GM19239 (cell line): ENCODE measurements at places on chromosomes 2 and 18.

DNA sequence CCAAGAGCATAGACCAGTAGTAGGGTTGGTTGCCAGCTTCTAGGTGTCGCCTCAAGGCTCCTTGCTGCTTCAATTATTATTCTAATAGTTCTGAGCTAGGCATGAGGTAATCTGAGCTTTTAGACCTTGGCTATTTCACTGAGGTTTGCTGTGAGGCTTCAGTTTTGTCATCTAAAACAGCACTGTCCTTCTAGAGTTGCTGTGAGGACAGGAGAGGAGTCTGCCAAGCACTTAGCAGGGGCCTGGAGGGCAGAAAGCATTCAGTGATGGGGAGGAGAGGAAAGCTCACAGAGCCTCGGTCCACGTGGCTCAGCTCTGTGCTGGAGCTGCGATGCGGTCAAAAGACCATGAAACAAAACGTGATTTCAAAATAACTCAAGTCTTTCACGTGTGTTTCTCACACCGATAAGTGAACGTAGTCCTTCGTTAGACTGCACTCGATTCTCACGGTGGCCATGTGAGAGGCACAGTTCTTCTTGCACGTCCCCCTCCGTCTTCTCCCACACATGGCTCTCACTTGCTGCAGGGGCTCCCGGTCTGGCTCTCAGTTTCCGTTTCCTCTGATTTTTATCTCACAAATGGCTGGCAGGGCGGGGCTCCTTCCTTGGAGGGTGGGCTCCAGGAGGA, 113.7 kb downstream of the B3GNT2 start:
- DNase-seq, result no peak

GRCh38 chr2:224171226-224171625, 132.1 kb upstream of the SERPINE2 start:
- DNase-seq, result no peak

DNA sequence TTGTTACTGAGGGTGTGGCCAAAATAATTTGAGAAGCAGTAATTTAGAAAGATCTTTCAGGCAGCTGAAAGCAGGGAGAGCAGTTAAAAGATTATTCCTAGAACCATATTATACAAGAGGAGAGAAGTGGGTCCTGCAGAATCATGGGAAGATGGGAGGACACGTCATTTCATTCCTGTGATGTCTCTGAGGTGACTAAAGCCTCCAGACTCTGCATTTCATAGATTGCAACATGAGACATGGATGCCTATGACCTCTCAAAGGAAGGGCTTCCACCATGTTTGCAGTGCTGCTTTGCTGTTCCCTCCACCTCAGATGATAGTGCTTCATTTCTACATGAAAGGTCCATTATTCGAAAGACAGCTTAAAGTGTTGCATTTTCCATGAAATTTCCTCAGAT, 788.4 kb downstream of the TSN start:
- DNase-seq, result no peak

- peak; percentile 100 for DNase-seq
Observed at GRCh38 chr2:238203094-238203972, at the start of gene ILKAP. Gene ILKAP, minus strand, starts transcription at chr2:238203695. Its CDS starts 142 bp downstream, at chr2:238203553.

DNA sequence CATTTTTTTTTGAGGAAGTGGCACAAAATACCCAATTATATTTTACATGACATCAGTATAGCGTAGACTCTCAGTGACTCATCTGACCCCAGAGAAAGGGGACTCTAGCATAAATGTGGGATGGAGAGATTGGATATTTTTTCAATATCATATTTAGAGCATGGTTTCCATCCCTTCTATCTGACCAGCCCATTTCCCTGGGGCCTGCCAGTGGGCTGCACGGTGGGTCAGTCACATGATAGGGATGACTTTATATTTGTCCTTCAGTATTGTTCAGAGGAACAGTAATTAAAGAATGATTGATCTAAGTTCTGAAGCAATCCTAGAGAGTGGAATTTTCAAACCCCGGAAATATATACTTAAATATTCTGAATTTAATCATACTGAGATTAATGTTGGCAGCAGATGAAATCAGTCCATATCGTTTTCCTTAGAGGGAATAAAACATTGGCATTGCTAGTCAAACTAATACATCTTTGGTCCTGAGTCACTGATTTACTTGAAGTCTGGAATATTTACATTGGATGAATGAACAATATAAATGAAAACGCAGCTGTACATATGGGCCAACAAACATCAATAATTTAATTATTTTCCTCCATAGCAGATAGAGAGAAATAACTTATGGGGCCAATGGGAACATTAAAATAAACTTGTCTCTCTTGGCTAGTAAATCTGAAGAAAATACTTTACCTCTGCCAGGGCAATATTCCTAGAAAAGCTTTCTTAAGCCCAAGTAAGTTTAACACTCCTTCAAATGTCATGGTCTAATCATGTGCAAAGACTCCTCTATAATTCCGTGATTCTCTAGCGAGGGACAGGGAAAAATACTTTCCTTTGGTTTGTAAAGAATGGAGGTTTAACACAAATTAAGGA, 563.6 kb upstream of the PKDCC start:
- no peak for DNase-seq

GRCh38 chr2:170115501-170116229, 62.3 kb upstream of the MYO3B start:
- DNase-seq, result no peak

- DNase-seq, result no peak
Observed at GRCh38 chr18:69383186-69383585, 17.5 kb upstream of the DOK6 start.

GRCh38 chr2:215136669-215137328, 1.6 kb downstream of the ABCA12 start:
- no peak for DNase-seq

GRCh38 chr2:20189299-20189931, 35.5 kb downstream of the SDC1 start:
- DNase-seq, result no peak

DNA sequence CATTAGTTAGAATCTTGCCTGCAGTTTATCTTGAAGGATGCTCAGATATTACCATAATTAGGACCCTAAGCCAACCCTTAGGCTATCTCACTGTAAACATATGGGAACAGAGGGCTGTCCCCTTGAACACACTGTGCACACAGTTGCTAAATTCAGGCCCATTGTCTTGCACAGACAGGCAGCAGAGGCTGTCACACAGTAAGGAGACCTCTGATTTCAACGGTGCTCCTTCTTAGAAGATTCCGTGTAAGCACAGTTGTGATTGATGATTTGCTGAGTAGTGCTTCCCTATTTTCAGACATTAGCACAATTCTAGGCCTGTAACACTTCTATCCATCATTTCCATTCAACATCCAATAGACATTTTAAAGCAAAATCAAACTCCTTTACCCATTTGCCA, 108.0 kb downstream of the RNF152 start:
- no peak for DNase-seq

- DNase-seq, result no peak
Observed at GRCh38 chr18:44955825-44956224, 275.1 kb downstream of the SETBP1 start.

GRCh38 chr2:235908826-235909225, 259.4 kb downstream of the GBX2 start:
- peak; percentile 28 for DNase-seq

DNA sequence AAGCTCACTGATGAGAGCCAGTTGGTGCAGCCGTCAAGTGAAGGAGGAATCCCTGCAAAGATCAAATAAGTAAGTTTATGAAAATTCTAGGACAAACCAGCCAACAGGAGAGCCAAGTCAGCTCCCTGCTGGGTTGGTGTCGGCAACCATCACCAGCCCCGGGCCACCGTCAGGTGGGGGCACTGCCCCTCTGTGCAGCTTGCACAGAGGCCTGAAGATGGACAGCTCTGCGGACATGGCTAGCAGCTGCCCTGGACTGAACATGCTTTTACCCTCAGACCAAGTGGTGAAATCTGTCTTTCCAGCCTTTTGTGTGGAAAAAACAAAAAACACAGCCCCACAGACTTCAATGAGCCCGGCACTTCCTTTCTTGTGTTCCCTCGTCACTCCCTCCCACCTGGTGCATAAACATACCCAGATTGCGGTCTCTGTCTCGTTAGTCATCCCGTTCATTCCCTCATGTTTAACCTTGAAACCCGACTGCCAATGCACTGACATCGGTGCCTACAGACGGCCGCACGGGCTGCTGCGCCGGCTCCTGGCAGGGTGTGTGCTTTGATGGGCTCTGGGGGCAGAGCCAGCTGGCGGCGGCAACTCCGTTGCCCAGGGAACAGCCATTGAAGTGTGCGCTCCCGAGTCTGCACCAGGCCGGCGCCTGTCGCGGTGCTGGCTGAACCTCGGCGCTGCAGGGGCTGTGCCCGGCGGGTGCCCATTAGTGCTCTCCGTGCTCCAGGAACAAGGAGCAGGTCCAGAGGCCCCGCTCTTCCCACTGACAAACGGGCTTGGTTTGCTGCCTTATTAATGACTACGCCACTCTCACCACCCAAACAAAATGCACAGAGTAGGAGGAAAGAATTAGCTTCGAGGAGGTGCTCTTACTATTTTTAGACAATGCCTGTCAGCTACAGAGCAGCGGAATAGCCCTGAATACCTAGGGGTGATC, 95.3 kb downstream of the EIPR1 start:
- no peak for DNase-seq

DNA sequence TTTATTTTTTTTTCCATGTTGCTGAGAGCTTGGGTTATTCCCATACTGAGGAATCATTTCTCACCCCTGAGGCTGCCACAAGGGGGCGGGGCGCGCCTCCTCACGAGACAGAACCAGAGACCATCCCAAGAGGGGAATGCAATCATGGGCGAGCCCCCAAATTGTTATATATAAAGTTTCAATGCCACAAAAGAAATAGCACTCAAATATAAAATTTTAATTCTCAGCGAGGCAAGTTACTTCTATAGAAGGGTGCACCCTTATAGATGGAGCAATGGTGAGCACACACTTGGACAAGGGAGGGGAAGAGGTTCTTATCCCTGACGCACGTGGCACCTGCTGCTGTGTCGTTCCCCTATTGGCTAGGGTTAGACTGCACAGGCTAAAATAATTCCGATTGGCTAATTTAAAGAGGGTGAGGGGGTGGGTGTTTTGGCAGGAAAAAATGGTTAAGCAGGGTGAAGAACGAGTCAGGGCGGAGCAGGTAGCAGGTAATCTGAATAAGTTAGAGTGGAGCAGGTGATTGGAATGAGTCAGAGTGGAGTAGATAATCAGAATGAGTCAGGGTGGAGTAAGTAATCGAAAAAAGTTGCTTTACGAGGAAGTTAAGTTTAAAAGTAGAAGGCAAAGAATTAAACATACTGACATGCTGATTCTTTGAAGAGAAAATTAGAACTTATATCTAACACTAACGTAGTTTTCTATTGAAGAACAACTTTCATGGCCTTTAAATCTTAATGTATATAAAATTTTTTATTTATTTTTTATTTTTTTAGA, 177.5 kb downstream of the MTCL1 start:
- no peak for DNase-seq

GRCh38 chr2:54767921-54768320, 44.5 kb downstream of the EML6 start:
- no peak for DNase-seq

DNA sequence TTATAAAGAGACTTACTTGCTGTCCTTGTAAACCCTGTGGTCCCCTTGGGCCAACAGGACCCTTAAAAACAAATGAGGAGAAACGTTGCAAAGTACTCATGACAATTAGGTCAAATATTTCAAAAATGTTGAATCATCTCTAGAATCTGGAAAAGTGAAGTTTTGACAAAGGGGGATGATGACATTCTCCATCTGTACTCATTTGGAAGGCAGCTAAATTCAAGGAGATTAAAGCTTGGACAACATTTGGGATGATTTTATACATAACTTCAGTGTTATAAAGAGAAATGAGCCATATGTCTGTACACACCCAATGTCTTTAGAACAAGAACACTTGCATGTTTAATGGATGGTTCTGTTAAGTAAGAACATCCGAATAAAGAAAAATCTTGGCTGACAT, 92.9 kb downstream of the COL5A2 start:
- no peak for DNase-seq

- no peak for DNase-seq
Observed at GRCh38 chr2:21191535-21191934, 67.8 kb downstream of the TDRD15 start.

GRCh38 chr2:128217671-128218070, 101.0 kb downstream of the HS6ST1 start:
- no peak for DNase-seq

GRCh38 chr18:10290638-10291235, 163.7 kb upstream of the APCDD1 start:
- DNase-seq, result no peak

DNA sequence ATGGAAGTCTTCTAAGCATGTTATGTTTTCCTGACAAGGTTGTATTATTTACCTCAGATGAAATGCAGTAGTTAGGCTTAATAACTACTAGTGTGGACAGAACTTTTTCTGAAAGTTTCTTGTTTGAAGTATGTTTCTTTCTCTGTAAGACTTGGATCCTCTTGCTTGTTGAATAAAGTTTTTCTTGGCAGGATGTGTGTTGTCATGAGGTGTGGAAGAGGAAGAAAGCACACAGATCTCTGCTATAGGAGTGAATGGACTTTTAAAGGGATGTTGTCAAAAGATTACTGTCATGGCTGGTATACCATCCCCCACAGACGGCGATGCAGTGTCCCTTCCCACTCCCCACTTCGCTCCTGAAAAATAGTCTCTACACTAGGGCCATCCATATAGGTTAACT, 2.6 kb downstream of the CAB39 start:
- no peak for DNase-seq

DNA sequence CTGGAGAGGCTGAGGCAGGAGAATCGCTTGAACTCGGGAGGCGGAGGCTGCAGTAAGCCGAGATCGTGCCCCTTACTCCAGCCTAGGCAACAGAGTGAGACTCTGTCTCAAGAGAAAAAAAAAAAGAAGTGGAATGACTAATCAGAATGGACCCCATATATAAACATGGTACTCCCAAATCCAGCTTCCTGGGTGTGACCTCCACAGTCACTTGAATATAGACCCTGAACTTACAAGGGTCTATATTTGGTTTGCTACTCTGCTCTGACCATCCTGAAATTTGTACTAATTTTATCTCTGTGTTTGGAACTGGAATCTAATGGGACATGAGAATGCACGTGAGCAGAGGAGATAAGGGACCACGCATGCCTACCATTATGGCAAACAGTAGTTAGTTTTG, 275.0 kb downstream of the TNS1 start:
- DNase-seq, result no peak

DNA sequence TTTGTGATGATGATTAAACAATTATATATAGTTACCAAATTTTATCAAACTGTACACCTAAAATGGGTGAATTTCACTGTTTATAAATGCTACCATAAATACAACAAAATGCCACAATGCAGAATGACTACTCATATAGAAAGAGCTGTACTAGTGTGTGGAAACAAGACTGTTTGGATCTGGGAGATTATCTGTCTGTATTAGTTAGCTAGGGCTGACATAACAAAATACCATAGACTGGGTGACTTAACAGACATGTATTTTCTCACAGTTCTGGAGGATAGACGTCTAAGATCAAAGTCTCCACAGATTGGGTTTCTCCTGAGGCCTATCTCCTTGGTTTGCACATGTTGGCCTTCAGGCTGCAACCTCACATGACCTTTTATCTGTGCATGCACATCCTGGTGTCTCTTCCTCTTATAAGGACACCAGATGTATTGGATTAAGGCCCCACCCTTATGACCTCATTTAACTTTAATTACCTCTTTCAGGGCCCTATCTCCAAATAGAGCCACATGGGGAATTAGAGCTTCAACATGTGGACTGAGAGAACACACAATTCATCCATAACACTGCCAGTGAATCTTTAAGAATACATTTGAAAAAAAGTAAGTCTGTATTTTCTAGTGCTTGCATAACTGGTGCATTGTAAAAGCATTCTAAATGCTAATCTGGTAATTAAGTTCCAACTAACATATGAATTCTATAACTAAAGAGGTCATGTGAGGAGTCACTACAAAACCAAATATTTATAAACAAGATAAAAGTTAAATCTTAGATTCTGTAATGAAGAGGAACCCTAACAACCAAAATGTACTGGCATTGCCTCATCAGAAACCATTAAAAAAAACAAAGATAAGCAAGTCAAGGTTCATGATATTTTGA, 699.6 kb downstream of the NYAP2 start:
- DNase-seq, result no peak
